Stimulated activated CD8-positive, alpha-beta memory T cell treated with anti-CD3 and anti-CD28 coated beads, Interleukin-7, amount 100 ng/mL, for 1 hour (primary cell): ENCODE measurements at places on chromosomes 2 and 18.

GRCh38 chr2:118698564-118698963, 148.9 kb downstream of the EN1 start:
- DNase-seq = no peak

DNA sequence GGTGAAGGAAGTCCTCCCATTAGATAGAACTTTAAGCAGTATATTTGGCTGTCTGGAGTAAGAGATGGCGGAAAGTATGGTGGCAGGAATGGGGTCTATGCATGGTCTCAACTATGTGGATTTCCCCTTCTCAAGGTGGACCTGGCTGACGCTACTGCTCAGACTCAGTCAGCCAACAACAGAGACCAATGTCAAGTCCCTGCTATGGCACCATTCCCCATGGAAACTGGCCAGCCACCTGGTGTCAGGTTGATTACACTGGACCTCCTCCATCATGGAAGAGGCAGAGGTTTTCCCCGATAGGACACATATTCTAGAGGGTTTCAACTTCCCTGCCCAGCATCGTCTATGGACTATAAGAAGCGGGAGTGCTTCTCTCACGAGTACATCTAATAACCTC, 8.6 kb upstream of the FAHD2A start:
- no peak for DNase-seq

DNA sequence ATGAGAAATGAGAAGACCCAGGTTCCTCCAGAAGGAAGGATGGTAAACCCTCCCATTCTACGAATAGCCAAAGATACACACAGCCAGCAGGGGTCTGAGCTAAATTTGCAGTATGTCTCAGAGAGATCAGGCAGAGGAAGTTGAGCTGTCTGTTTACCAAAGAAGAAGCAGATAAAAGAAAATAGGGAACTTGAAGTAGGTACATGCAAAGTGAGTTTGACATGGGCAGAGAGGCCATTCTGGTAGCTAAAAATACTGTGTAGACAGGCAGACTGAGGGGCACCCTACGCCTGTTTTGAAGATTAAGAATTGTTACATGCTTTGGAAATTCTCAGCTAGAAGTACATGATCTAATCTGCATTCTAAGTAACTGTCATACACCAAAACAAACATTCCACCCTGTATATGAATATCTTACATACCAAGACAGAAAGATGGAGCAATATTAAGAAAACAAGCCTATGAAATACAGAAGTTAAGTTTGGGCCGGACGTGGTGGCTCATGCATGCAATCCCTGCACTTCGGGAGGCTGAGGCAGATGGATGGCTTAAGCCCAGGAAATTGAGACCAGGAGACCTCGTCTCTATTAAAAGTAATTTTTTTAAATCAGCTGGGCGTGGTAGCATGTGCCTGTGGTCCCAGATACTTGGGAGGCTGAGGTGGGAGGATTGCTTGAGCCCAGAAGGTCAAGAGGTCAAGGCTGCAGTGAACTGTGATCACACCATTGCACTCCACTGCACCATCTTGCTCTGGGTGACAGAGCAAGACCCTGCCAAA, 157.9 kb downstream of the ANKRD44 start:
- DNase-seq = no peak

DNA sequence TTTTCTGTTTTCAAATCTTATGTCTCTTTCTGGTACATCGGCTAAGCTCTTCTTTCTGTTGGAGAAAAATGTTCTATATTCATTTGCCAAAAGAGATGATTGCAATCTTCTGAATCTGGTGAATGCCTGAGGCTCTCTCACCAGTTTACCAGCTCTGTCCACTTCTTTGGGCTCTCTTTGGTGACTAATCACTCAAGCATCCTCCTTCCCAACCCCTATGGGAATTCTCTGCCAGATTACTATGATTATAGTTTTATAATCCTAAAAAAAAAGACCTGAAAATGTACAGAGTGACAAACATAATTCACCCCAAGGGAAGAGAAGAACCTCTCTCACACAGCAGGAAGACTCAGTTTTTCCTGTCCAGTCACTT, 187.3 kb downstream of the CAMKMT start:
- no peak for DNase-seq

- no peak for DNase-seq
Measured at GRCh38 chr18:38241736-38242135, 676.1 kb upstream of the CELF4 start.
